Liver (tissue), 10 donors: ENCODE measurements at places on chromosomes 1 and 21. TPM values are rescaled to one million over a fixed set of nuclear protein-coding genes. Genes with fewer than 3 reads are reported as not detected.
A peak's percentile ranks its signal among the peaks of the same experiment; 100 is the strongest.

GRCh38 chr1:202085682-202086373, 36.9 kb upstream of the GPR37L1 start:
- no peaks in the 10 kb centered on the region for H3K27me3 ChIP-seq
- H3K4me3 ChIP-seq = no peak overlapping the region
- DNase-seq = no peak
- no peaks in the 10 kb centered on the region for H3K4me1 ChIP-seq
- H3K36me3 ChIP-seq = no peaks in the 10 kb centered on the region

DNA sequence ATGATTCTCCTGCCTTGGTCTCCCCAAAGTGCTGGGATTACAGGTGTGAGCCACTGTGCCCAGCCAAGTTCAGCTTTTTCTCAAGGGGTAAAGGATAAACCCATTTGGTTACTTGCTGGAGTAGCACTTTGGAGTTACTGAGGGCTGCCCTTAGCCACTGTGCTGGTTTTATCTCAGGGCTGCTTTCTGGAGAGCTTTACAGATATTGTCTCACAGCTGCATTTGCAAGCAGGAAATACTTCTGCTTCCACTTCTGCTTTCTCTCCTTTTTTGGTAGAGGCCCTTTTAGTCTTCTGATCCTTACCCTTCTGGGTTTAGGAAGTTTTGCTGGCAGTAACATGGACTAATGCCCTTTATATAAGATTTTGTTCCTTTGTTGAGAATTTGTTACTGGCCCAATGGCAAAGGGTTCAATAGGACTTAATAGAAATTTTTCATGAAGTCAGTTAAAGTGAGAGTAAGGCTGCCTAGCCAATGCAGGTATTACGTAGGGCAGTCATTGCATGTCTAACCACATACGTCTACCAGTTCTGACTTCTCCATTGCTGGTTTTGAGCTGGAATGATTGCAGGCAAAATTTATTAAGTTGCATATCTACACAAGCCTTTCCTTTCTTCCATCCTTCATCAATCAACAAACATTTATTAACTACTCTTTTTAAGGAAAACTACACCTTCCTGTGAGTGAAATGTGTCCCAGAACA, 24.4 kb downstream of the CAP1 start:
- no peak overlapping the region for H3K4me3 ChIP-seq
- no peak overlapping the region for H3K27ac ChIP-seq
- H3K27me3 ChIP-seq = no peaks in the 10 kb centered on the region
- peaks cover 63% of the 10 kb centered on the region for H3K36me3 ChIP-seq
- DNase-seq = no peak
- H3K4me1 ChIP-seq = peaks cover 1% of the 10 kb centered on the region

The CTSE gene
- under 0.01 TPM for total RNA-seq

GRCh38 chr1:34479731-34480130, 275.1 kb upstream of the GJB5 start:
- no peaks in the 10 kb centered on the region for H3K27me3 ChIP-seq
- no peak overlapping the region for H3K4me3 ChIP-seq
- H3K27ac ChIP-seq = no peak overlapping the region
- DNase-seq = no peak
- H3K4me1 ChIP-seq = no peaks in the 10 kb centered on the region
- H3K36me3 ChIP-seq = no peaks in the 10 kb centered on the region

DNA sequence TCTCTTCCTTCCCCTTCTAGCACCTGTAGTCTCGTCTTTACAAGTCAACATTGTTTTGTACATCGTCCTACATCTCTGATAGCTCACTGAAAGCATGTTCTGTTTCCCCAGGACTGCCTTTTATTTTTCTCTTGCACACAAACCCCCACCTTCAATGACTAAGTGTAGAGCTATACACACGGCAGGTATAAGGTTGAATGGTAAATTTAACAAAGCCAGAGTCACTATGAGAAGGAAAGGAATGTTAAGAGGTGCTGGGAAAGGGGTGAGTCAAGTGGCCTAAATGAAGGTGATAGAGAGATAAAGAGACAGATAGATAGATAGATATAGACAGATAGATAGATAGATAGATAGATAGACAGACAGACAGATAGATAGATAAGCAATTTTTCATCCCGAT, 134.3 kb upstream of the ATP1B1 start:
- no peaks in the 10 kb centered on the region for H3K27me3 ChIP-seq
- H3K27ac ChIP-seq = no peak overlapping the region
- DNase-seq = no peak
- H3K36me3 ChIP-seq = no peaks in the 10 kb centered on the region
- H3K4me1 ChIP-seq = no peaks in the 10 kb centered on the region
- no peak overlapping the region for H3K4me3 ChIP-seq

- peaks cover 1% of the 10 kb centered on the region for H3K4me1 ChIP-seq
- no peaks in the 10 kb centered on the region for H3K36me3 ChIP-seq
- DNase-seq = no peak
Measured at GRCh38 chr1:26031611-26032220, 10.1 kb downstream of the EXTL1 start.

- H3K4me3 ChIP-seq = no peak overlapping the region
- no peak for DNase-seq
- H3K27me3 ChIP-seq = no peaks in the 10 kb centered on the region
- H3K27ac ChIP-seq = no peak overlapping the region
- H3K4me1 ChIP-seq = peaks cover 13% of the 10 kb centered on the region
- H3K36me3 ChIP-seq = no peaks in the 10 kb centered on the region
Measured at GRCh38 chr1:15775706-15776105, 17.1 kb downstream of the FBLIM1 start.

- H3K36me3 ChIP-seq = peaks cover 77% of the 10 kb centered on the region
- H3K4me3 ChIP-seq = no peak overlapping the region
- H3K27me3 ChIP-seq = no peaks in the 10 kb centered on the region
- no peak for DNase-seq
Measured at GRCh38 chr1:225863167-225863566, 19.0 kb downstream of the TMEM63A start.

DNA sequence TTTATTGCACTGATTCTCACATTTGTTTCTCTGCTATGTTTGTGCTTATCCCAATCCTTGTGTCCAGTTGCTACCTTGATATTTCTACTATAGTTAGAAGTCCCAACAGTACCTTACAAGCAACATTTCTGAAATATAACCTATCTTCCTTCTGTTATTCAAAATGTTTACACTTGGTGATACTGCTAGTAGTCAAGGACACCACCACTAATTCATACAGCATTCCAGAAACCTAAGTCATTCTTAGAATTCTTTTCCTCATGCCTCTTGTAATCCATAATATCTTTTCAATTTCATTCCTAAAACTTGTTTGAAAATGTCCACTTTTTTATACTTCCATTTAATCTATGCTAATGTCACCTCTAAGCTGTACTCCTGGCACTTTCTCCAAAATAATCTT, 2132.1 kb downstream of the NCAM2 start:
- H3K27me3 ChIP-seq = no peaks in the 10 kb centered on the region
- H3K4me3 ChIP-seq = no peak overlapping the region
- no peak for DNase-seq
- H3K36me3 ChIP-seq = no peaks in the 10 kb centered on the region
- H3K4me1 ChIP-seq = no peaks in the 10 kb centered on the region

The PRAMEF6 gene
- total RNA-seq = not detected

DNA sequence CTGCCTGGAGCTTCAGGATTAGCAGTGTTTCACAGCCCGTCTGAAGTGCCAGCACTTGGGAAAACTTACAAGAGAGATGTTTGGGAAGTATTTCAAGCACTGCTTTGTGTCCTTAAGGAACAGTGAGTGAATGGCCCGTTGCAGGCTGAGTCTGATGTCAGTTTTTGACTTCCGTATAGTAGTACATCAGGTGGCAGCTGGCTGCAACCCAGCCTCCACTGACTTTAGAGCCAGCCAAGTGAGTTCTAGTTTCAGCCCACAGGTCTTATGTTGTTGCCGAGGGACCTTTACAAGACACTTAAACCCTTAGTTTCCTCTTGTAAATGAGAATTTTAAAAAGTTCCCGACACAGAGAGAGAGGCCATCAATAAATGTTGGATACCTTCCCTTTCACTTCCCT, 35.0 kb downstream of the UCK2 start:
- H3K27me3 ChIP-seq = no peaks in the 10 kb centered on the region
- no peaks in the 10 kb centered on the region for H3K36me3 ChIP-seq
- no peak overlapping the region for H3K4me3 ChIP-seq

DNA sequence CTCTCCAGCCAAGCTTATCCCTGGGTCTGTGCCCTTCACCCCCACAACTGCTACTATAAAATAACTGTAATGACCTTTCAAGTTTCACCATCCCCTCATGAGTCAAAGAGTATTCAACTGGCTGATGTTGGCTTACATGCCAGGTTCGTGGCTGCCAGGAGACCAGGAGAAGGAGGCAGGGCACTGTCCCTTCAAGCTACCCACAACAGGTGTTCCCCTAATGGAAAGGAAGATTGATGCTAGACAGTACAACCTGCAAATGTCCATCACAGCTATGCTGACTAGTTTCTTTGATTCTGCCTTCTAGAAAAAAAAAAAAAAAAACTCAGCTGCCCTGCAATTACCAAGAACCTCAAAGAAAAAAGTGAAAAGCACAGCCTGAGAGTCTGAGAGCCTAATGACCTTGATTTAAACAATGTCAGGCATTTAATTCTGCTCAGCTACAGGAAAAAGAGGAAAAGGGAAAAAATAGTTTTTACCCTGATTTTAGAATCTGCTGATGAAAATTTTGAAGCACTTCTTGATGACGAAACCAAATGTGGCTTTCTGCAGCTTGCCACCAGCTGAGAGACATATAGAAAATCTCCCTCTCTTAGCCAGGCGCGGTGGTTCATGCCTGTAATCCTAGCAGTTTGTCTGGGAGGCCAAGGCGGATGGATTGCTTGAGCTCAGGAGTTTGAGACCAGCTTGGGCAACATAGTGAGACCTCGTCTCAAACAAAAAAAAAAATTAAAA, 82.7 kb upstream of the ROR1 start:
- H3K4me1 ChIP-seq = no peaks in the 10 kb centered on the region
- no peaks in the 10 kb centered on the region for H3K36me3 ChIP-seq
- DNase-seq = no peak
- no peak overlapping the region for H3K4me3 ChIP-seq

The MIB2 gene
- total RNA-seq = 33.0 TPM

- H3K27me3 ChIP-seq = no peaks in the 10 kb centered on the region
- no peak overlapping the region for H3K27ac ChIP-seq
- DNase-seq = no peak
- H3K36me3 ChIP-seq = no peaks in the 10 kb centered on the region
- peaks cover 8% of the 10 kb centered on the region for H3K4me1 ChIP-seq
- no peak overlapping the region for H3K4me3 ChIP-seq
Measured at GRCh38 chr1:62285984-62286785, 33.0 kb downstream of the KANK4 start.

DNA sequence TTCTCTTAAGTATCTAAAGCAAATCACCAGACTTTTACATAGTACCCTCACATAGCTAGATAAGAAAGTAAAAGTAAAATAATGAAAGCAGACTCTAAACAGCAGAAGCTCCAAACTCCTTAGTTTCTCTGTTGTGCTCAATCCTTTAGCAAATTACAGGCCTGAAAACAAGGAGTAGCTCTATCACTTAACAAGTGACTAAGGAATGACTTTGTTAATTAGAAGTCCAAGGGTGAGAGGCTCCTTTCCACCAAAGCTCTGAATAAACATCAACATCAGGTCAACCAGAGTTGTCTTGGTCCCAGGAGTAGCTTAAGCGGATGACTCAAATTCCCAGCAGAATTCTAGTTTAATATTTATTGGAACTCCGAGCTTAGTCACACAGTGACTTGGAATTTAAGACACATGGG, 5.9 kb downstream of the NRIP1 start:
- H3K27ac ChIP-seq = peak overlapping the region; percentile 55
- H3K4me1 ChIP-seq = peaks cover 23% of the 10 kb centered on the region
- no peak overlapping the region for H3K4me3 ChIP-seq
- no peak for DNase-seq
- no peaks in the 10 kb centered on the region for H3K36me3 ChIP-seq

The TMPRSS15 gene
- not detected for total RNA-seq

The CCDC30 gene
- 2.0 TPM for total RNA-seq

The KCNN3 gene
- total RNA-seq = 0.17 TPM

The FMO2 gene
- total RNA-seq = 0.84 TPM

The CDC42 gene
- 68.4 TPM for total RNA-seq

The SEMA6C gene
- 1.5 TPM for total RNA-seq

The HTR6 gene
- total RNA-seq = not detected

The HPDL gene
- 5.2 TPM for total RNA-seq

DNA sequence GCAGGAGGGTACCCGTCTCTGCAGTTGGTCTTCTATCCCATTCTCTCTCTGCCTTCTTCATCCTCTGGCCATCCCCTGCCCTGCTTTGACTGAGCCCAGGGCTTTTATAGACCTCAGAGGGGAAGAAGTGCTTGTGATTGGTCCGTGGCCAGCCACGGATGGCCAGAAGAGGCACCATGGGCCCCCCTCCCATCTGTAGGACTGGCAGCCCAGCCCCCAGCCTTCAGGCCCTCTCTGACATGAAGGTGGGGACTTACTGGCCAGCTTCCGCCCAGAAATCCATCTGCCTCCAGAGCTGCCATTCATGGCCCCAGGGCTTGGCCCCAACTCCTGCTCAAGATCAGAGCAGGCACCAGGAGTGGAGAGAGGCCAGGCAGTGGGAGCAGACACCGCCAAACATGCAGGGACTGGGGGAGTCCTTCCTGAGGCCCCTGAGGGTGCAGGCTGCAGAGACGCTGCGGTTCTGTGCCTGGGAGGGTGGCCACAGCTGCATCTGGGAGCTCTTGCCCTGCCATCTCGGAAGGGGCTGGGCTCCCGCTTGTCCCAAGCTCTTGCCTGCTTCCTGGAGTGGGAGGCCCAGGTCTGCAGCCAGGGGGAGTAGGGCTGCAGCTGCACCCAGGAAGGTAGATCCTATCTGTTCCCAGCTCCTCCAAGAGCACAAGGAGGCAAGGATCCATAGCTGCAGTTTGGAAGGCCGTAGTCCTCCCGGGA, 698.6 kb upstream of the B3GALT2 start:
- H3K4me1 ChIP-seq = no peaks in the 10 kb centered on the region
- H3K27ac ChIP-seq = no peak overlapping the region
- H3K27me3 ChIP-seq = no peaks in the 10 kb centered on the region
- H3K36me3 ChIP-seq = no peaks in the 10 kb centered on the region
- no peak overlapping the region for H3K4me3 ChIP-seq

DNA sequence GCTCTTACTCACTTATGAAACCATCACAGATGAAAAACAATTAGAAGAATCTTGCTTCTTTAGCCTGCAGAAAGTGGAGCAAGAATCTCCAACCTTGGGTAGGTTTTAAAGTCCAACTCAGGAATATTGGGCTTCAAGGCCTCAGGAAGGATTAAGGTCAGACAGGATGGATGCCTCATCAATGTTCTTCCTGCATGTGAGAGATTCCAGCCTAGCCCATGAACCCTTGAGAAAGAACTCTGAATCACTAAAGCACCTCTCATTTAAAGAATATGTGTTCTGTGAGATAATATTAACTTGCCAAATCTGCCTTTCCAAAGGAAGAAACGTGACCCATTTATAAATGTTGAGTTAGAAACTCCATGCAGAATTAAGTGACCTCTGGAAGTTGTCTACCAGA, 345.2 kb upstream of the CAMK1G start:
- H3K27me3 ChIP-seq = no peaks in the 10 kb centered on the region
- H3K4me1 ChIP-seq = no peaks in the 10 kb centered on the region
- no peak overlapping the region for H3K4me3 ChIP-seq
- no peak overlapping the region for H3K27ac ChIP-seq
- no peak for DNase-seq
- no peaks in the 10 kb centered on the region for H3K36me3 ChIP-seq

GRCh38 chr1:179813626-179814545, 63.7 kb downstream of the TOR1AIP2 start:
- H3K4me1 ChIP-seq = peaks cover 15% of the 10 kb centered on the region
- no peak overlapping the region for H3K27ac ChIP-seq
- H3K4me3 ChIP-seq = peak overlapping the region; percentile 40
- H3K36me3 ChIP-seq = no peaks in the 10 kb centered on the region
- no peaks in the 10 kb centered on the region for H3K27me3 ChIP-seq

GRCh38 chr1:194598098-194598497, 1411.7 kb upstream of the B3GALT2 start:
- DNase-seq = no peak
- H3K4me3 ChIP-seq = no peak overlapping the region
- no peak overlapping the region for H3K27ac ChIP-seq
- H3K4me1 ChIP-seq = no peaks in the 10 kb centered on the region
